ENCODE measurements at places on chromosomes 13 and 19.

DNA sequence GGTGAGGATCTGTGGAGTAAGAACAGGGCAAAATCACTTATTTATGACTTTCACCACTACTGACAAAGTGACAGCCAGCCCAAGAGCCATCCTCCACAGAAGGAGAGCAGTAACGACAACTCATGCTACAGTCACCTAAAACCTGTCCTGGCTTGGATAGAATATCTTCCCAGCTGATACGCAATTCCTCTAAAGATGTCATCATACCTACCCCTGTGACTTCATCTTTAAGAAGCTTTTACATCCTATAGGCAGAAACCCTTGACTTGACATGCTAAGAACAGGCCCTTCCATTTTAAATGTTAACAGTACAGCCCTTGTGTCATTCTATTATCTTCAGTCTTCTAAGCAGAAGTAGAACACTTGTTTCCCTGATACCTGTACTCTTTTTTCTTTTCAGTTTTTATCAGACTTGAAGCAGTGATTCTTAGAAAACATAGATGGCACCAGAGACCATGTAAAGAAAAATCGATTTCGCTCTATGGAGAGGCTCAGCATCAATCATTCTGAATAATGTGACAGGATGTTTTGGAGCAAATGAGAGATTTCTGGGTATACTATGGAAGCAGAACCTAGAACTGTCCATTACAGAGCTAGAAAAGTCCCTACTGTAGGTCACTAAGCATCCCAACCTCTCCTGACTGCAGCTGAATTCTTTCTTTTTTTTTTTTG, 20.1 kb downstream of the STOML3 start:
- DNase-seq, result no peak

DNA sequence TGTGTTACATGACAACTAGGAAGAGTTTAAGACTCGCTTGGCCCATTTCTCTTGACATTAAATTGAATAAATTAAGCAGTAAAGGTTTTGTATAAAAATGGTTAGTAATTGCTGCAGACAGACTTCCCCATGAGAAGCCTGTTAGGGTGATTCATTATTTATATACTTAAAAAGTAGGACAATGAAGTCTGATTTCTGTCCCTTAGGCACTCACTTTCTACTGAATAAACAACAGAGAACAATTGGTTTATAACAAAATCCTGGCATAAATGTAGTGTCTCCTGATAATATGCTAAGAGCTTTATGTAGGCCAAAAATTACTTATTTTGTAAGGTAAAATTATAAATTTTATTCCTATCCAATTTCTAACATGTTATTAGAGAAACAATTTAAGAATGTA, 2138.5 kb upstream of the PCDH20 start:
- DNase-seq, result no peak

- DNase-seq, result no peak
These were observed 42.1 kb downstream of the RHPN2 start for GRCh38 chr19:33022472-33023116.

- DNase-seq, result no peak
These were observed 386.0 kb downstream of the DACH1 start for GRCh38 chr13:71481046-71481445.
